ENCODE measurements at places on chromosomes 7 and 10.

DNA sequence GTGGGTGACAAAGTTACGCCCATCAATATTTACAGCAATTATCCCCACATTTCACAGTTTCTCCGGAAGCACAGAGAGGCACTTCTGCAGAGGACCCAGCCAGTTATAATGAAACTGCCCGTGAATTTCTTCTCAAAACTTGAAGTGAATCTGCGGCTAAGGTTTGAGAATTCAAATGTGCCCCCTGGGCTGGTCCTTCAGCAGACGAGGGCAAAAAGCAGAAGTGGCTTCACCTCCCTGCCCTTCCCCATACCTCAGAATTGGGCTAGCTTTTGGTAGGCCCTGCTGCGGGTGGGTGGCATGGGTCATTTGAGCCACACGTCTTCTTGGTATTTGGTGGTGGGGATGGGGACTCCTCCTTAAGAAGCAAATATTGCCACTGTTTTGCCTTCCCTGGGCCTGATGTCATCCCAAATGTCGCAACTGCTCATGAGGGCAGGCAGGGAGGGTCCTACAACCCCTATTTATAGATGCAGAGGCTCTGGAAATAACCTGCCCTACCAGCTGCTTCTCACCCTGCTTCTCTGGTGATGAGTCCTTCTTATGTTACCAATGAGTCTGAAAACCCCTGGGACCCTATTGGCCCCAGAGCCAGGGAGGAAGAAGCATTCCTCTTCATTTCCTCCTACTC, 16.6 kb upstream of the WDFY4 start:
- DNase-seq, result no peak

- DNase-seq, result peak; percentile 75
Observed at GRCh38 chr10:113045147-113046055, 95.4 kb downstream of the TCF7L2 start.

DNA sequence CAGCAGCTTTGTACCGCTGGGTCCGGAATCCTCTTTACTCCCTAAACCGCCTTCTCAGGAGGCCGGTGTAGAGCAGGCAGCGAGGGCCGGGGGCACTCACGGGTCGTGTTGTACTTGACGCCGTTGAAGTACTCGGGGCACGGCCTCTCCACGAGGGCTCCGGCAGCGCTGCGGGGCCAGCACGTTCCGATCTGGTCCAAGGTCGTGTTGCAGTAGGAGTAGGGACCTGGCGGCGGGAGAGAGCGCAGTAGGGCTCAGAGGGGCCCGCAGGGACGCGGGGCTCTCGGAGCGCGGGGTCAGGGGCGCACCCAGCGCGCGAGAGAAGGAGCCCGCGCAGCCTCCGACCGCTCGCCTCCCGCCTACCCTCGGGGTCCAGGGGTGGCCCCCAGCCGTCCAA, 443 bp downstream of the CRHR2 start:
- DNase-seq, result no peak

- peak; percentile 74 for DNase-seq
Observed at GRCh38 chr7:134593530-134594392, 44.9 kb downstream of the AKR1B15 start.

GRCh38 chr10:82245157-82245556, 370.2 kb downstream of the NRG3 start:
- no peak for DNase-seq

DNA sequence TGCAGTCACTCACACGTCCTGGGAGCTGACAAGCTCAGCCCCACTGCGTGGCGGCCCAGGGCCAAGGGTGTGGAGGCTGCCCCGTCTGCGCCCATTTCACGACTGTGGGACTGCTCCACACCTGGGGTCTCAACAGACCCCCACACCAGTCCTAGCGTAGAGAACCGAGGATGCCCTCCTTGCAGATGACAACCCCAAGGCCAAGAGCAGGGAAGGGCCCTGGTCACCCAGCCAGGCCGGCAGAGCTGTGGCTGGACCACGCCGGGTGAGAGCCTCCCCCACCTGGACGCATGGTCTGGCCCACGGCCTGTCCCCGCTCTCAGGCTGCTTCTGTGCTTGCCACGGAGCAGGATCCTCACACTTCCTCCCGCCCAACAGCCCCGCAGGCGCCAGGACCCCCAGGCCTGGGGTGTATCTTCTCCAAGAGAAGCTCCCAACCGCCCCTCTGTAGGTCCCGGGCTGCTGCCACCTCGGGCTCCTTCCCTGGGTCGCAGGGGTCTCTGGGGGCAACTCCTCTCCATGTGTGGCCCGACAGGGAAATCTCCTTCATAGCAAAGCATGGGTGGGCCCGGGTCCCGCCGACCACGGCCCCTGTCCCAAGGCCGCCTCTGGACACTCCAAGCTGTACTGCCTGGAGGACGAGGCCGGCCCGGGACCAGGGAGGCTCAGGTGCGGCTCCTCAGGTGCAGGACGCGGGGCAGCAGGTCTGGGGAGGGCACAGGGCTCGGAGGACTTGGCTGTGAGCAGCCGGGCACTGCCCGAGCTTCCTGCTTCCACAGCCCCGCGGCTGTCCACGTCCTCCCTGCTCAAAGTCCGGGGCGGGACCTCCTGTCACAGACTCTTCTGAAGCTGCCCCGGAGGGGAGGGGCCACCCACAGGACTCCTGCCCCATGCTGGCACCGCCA, 88.8 kb downstream of the FOXL3 start:
- no peak for DNase-seq

GRCh38 chr10:58698777-58699356, 186.2 kb downstream of the BICC1 start:
- DNase-seq, result no peak

DNA sequence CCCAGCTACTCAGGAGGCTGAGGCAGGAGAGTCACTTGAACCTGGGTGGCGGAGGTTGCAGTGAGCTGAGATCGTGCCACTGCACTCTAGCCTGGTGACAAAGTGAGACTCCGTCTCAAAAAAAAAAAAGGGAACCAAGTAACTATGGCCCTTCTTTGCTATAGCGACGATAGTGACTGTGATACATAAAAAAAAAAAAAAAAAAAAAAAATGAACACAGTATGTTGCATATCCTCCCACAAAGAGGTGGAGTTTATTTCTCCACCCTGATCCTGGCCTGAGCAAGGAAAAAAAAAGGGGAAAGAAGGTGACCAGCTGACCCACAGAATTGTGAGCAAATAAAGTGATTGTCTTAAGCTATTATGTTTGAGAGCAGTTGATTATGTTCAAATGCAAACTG, 42.3 kb upstream of the STEAP1B start:
- DNase-seq, result no peak

DNA sequence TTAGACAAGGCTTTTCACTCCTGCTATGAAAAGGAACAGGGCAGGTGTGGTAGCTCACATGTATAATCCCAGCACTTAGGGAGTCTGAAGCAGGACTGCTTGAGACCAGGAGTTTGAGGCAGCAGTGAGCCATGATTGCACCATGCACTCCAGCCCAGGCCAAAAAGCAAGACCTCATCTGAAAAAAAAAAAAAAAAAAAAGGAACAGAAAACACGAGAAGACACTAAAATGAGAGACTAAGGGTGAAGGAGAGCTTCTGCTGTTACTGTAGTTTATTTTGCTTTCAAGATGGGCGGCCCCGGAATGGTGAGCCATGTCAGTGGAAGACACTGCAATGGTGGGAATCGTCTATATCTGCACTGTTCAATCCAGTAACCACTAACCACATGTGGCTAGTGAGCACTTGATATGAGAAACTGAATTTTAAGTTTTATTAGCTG, 9.9 kb downstream of the PIP4K2A start:
- DNase-seq, result no peak

- DNase-seq, result no peak
Observed at GRCh38 chr10:30500534-30500933, 66.5 kb downstream of the MAP3K8 start.

- no peak for DNase-seq
Observed at GRCh38 chr10:16923309-16923708, 106.1 kb upstream of the RSU1 start.

DNA sequence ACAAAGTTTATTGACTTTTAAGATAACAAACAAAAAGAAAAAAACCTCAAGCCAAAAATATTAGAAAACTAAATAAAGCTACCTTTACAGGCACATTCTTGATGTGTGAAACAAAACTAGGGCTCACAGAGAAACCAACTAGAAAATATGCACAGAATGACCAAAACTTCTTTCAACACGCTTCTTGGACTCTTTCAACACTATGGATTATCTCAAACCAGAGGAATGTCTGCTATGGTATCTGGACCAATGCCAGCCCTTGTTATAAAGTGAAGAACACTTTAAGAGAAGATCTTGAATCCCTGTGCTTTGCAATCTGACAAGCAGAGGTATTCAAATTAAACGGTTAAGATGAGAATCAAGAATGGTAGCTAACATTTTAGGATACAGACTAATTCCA, 76.6 kb downstream of the DNAJC1 start:
- peak; percentile 89 for DNase-seq

- no peak for DNase-seq
Observed at GRCh38 chr7:44898039-44898438, 12.7 kb upstream of the PURB start.

GRCh38 chr7:45174328-45174610, 16.7 kb downstream of the RAMP3 start:
- DNase-seq, result no peak

DNA sequence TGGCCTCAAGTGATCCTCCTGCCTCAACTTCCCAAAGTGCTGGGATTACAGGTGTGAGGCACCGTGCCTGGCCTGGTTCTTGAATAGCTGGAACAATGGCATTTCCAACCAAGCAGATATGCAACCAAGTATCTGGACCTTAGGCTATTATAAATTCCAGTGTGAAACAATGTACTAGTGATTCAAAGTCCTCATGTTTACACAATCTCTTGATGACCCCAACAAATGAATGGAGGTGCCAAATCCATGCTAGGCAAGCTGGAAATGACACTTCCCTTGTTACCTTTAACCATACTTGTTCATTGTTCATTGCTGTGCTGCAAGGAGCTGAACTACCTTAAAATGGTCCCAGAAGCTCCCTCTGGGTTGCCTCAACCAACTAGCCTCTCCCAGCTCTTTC, 282.2 kb upstream of the KLF14 start:
- no peak for DNase-seq

DNA sequence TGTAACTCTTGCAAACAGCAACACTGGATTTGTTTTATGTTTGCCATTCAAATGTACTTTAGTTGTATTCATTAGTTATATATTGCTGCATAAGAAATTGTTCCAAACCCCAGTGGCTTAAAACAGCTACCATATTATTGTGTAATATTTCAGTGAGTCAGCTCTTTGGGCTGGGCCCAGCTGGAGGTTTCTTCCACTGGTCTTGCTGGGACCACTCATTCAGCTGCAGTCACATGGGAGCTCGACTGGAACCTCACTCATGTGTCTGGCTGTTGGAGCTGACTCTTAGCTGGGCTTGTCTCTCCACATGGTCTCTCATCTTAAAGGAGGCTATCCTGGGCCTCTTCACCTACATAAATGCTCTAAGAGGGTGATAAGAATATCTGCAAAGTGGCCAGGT, 23.2 kb upstream of the PIP4K2A start:
- no peak for DNase-seq

- no peak for DNase-seq
Observed at GRCh38 chr10:92970301-92971070, 90.1 kb upstream of the CYP26C1 start.

- no peak for DNase-seq
Observed at GRCh38 chr7:155285833-155286232, 11.8 kb upstream of the INSIG1 start.

DNA sequence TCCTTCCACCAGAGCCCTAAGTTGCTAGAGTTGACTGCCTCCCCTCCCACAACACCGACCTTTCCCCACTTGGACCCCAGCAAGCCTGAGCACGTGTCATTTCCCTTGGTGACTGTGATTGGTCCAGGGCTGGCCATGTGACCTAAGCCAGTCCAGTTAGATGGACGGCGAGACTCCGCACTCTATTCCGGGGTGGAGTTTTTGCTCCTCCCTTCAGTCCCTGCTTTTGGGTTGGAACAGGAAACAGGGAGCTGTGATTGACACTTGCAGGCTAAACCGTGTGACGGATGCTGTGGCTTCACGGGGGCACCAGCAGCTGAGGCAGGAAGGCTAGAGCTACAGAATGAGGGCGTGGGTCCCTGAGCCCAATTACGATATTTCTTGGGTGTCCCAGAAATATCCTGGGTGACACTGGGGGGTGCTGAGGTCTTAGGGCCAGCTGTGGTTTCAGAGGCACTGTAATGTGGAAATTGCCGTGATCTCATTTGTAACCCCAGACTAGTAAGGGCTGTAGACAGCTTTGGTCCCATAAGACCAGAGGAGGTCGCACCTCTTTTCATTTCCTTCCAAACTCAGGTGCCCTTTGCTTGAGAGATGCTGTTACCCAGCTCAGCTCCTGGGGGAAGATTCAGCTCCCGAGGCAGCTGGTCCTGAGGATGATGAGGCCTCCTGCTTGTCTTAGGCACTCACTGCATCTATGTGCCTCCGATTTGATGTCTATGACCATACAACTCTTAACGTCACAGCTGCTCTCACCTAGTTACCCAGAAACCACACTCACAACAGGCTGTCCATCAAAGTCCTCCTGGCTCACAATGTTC, 102.7 kb upstream of the NPTX2 start:
- no peak for DNase-seq

DNA sequence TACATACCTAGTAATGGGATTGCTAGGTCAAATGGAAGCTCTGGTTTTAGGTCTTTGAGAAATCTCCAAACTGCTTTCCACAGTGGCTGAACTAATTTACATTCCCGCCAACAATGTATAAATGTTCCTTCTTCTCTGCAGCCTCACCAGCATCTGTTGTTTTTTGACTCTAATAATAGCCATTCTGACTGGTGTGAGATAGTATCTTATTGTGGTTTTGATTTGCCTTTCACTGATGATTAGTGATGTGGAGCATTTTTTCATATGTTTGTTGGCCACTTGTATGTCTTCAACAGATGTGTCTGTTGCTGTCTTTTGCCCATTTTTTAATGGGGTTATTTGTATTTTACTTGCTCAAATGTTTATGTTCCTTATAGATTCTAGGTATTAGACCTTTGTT, 675.5 kb downstream of the SUGCT start:
- no peak for DNase-seq

- DNase-seq, result no peak
Observed at GRCh38 chr7:142353147-142354060, 95.5 kb upstream of the PRSS58 start.

Measured in AG04449 (cell line).